Neural progenitor cell (in vitro differentiated cells): ENCODE measurements at places on chromosomes 3 and 15. TPM values are rescaled to one million over a fixed set of nuclear protein-coding genes. Genes with fewer than 3 reads are reported as not detected.

DNA sequence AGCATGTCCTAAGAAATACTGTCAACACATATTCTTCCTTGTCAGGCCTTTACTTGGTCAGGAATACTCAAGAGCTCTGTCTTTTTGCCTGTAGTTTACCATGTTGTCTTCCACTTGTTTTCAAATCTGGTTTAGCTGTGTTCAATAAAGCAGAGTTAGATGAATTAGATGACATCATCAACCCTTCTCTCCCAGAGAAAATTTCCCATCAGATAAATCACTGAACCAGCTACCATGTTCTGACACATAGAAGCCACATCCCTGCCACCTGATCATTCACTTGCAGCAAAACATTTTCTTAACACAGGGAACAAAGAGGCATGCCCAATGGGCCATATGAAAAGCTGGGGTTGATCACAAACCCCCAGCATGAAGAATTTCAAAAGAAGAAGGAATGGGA, 42.1 kb downstream of the TERC start:
- DNase-seq = no peak

DNA sequence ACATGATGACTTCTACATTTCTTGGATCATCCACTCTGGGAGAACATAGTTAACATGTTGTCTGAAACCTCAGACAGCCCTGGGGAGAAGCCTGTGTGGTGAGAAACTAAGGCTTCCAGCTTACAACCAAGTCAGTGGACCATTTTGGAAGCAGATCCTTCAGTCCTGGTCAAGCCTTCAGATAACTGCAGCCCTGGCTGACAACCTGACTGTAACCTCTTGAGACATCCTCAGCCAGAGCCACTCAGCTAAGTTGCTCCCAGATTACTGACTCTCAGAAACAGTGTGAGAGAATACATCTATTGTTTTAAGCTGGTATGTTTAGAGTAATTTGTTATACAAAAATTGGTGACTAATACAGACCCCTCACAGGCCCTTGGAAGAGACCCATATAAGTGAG, 50.9 kb upstream of the KPNA4 start:
- DNase-seq = no peak

GRCh38 chr3:142987707-142988106, 13.7 kb upstream of the U2SURP start:
- DNase-seq = peak; percentile 28

Gene IL5RA
- not detected in 2 replicates for total RNA-seq

Gene PLA2G4B
- total RNA-seq = 2.0 and 10.1 TPM in 2 replicates

GRCh38 chr15:66609876-66610275, 44.1 kb upstream of the LCTL start:
- no peak for DNase-seq

DNA sequence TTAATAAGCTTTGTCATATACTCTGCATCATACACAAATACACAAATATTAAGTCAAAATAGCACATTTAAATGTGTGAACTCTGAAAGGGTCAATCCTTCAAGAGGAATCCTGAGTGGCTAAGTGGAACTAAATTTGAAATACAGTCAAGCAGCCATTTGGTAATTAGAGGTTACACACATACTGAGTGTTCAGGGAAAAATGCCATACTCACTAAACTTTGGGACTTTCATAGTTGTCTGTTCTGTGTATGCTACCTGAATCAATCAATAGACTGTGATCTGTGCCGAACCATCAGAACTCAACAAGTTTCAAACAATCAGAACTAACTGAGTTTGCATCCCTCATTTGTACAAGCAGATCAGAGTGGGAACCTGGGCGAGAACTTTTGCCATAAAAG, 15.3 kb downstream of the ANKRD28 start:
- DNase-seq = no peak

- DNase-seq = no peak
Observed at GRCh38 chr3:155553780-155554179, 191.1 kb downstream of the PLCH1 start.

- no peak for DNase-seq
Observed at GRCh38 chr3:187822402-187822801, 77.1 kb upstream of the BCL6 start.

Gene CHL1
- 0.49 and 0.59 TPM in 2 replicates for total RNA-seq

DNA sequence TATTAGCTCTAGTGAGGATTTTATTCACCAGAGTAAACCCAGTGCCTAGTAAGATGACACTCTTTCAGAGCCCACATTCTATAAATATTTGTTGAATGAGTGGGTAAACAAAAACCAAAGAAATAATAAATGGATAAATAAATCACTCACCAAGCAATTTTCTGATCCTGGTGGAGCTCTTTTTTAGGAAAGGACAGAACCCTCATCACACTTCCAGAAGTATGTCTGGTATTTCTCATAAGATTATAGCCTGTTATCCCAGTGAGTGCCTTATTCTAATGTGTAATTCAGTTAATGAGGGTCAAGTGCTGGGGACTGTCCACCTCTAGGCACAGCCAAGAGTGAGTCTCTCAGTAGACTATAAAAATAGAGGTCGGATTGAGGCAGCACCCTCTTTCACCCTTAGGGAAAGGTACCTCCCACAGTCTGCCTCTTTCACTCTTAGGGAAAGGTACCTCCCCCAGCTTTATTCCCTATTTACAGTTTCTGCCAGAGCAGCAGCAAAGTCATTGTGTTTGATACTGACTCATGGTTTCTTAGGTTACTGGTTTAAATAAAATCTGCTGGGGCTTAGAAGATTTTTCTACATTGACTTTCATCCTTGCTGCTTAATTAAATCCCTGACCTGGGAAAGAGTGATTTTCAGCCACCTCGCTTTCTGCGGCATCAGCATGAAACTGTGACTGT, 145.0 kb downstream of the STAC start:
- no peak for DNase-seq

GRCh38 chr3:131353986-131354385, 27.6 kb upstream of the NUDT16 start:
- no peak for DNase-seq

- DNase-seq = no peak
Observed at GRCh38 chr15:37142371-37142770, 42.0 kb upstream of the MEIS2 start.

Gene TMEM207
- total RNA-seq = not detected in 2 replicates

GRCh38 chr3:183185696-183186095, 23.2 kb upstream of the LAMP3 start:
- no peak for DNase-seq

- DNase-seq = no peak
Observed at GRCh38 chr15:39381517-39381916, 199.4 kb upstream of the THBS1 start.

Gene CCDC54
- total RNA-seq = not detected in 2 replicates

Gene AP2M1
- total RNA-seq = 309 and 335 TPM in 2 replicates

DNA sequence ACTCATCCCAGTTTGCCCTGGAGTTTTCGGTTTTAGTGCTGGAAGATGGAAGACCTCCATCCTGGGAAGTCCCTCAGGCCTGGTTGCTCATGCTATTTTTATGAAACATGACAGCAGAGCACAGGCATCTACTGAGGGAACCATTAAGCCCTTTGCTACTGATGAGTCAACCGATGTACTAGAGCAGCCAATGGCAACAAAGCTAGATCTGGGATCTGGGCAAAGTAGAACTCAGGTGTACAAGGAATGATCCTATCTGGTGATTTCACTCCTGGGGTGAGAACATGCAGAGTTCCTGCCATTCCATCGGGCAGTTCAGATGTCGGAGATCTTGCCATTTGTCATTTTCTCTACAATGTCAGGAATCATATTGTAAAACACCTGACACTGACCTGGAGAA, 166.2 kb upstream of the NSMCE3 start:
- DNase-seq = no peak

Gene NKIRAS1
- total RNA-seq = 17.3 and 30.9 TPM in 2 replicates

- DNase-seq = no peak
Observed at GRCh38 chr3:119352034-119352609, 57.9 kb downstream of the ARHGAP31 start.

Gene ENTPD3
- not detected in 2 replicates for total RNA-seq

- peak; percentile 39 for DNase-seq
Observed at GRCh38 chr15:63042877-63043334, 359 bp downstream of the TPM1 start.

GRCh38 chr3:26012241-26012745, 222.4 kb downstream of the OXSM start:
- no peak for DNase-seq

Gene TIGIT
- total RNA-seq = not detected in 2 replicates

DNA sequence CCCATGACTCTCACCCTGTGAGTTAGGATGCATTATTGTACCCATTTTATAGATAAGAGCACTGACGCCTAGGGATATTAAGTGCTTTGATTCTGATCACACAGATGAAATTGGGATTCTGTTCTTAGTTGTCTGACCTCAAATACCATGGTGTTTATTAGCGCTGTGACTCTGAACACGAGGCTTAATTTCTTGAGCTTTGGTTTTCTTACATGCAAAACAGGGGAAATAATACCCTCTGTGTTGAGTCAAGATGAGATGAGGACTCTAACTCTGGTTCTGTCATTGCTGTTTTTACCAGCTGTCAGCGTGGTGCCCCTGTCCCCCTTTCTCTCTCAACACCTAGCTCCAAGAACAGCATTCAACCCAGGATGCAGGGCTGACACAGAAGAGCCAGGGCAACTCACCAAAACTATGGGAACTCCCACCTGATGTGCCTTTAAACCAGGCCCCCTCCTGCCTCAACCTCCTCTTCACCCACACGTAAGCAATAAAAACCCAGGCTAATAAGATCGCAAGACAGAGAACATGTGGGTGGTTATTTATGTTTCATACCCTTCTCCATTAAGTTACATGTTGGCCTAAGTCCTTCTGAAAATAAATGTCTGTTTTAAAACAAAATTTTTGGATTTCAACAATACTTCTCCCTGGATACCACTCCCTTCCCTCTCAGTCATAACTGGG, 100.1 kb upstream of the SPATA12 start:
- no peak for DNase-seq

DNA sequence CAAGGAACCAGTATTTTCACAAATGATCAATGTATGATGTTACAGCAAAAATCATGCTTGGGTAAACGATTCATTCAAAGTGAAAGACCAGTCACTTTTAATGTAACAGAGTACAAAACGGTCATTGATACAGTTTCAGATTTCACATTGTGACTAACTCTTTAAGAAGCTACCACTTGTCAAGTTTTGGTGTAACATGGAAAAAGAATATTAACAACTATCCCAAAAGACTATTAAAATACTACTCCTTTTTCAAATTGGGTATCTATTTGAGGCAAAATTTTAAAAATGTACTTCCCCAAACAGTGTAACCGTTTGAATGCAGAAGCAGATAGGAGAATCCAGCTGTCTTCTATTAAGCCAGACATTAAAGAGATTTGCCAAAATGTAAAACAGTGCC, 31.7 kb downstream of the AKAP13 start:
- DNase-seq = no peak

DNA sequence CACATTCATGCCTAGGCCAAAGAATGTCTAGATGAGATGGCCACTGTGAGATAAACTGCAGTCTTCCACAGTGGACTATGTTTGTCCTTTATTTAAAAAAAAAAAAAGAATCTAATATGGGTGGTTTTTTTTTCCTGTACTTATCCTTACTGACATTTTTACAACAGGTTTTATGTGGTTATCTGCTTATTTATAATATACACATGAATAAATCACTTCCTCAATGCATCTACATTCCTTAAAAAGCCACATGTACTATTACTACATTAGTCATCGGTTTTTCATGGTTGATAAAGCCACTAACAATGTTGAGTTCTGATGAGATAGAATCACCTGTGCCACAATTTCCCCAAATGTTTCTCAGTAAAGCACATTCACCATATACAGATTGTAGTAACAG, 341.3 kb upstream of the THBS1 start:
- DNase-seq = no peak

Gene ZNF662
- not detected in 2 replicates for total RNA-seq

DNA sequence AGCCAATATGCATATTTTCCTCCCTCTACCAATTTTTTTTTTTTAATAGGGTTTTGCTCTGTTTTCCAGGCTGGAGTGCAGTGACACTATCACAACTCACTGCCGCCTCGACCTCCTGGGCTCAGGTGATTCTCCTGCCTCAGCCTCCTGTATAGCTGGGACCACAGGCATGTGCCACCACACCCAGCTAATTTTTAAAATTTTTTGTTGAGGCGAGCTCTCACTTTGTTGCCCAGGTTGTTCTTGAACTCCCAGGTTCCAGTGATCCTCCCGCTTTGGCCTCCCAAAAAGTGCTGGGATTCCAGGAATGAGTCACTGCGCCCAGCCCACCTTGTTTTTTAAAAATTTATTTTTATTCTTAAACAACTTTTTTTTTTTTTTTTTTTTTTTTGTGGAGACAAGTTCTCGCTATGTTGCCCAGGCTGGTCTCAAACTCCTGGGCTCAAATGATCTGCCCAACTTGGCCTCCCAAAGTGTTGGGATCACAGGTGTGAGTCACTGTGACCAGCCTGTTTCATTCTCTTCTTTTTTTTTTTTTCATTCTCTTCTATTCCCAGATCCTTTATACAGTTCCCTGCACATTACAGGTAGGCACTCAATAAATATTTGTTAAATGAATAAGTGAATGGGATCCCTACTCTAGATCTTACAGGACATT, 40.5 kb upstream of the PIK3CB start:
- DNase-seq = no peak

DNA sequence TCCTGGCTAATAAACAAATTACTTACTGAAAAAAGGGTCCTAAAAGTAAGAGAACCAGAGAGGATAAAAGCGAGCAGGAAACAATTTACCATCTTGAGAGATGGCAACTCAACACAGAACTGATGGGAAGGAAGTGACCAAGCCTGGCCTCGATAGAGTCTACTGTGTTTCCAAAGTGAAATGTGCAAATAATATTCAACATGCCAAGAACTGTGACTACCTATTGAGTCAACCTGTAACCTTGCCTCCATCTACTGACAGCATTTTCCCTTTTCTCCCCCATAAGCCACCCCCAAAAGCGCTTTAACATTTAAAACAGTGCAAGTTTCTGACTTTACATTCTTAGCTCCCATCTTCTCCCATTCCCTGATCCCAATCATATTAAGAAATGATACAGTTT, 75.4 kb upstream of the PSMD6 start:
- DNase-seq = no peak

Gene SV2B
- total RNA-seq = 0.02 and 0.19 TPM in 2 replicates

DNA sequence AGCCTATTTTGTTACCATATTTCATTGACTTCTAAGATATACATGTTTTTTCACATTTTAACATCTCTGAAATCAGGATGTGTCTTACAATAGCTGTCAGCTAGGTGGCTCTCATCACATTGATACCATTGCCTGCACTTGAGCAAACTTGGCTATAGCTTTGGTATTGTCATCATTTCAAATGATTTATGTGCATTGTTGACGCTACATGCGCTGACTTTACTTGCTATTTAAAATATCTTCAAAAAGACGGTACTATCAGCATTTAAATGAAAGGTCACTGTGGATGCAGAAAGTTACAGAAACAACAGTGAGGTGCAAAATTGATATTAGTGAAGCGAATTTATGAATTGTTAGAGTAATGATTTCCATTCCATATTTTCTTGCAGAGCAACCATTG, 54.0 kb upstream of the ABHD2 start:
- no peak for DNase-seq
